ENCODE measurements at places on chromosomes 16 and 17.

DNA sequence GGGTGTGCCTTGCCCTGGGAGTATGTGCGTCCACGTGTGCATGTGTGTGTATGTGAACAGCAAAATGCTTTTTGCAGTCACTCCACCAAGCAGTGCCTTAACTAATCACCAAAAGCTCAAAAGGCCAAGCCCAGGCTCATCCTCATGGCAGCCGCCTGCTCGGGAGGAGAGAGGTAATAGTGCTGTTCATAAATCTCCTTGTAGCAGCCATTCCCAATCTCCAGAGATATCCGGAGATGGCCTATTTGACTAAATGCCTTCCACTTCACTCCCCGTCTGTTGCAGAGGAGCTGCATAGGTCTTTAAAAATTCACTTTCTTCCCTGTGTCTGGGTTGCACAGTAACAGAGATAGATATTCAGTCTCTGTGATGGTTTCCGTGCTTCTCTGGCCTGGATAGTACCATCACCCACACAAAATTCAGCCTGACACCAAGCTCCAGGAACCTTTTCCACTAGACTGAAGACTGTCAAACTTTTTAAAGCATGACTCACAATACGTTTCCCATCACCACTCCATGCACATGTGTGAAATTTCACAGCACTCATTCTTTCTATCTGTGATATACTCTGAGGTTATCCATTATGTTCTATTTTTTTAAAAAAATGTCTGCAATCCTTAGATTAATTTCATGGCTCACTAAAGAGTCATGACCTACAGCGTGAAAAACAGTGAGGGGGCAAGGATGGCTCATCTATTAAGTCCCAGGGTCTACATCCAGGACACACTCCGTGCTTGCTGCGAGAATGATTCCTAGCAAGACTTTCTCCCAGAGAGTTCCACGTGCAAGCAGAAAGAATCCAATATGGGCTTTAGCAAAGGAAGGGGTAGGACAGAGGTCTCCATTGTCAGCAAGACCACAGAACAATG is 357.8 kb downstream of the GRIN2A start:
- no peak for DNase-seq

DNA sequence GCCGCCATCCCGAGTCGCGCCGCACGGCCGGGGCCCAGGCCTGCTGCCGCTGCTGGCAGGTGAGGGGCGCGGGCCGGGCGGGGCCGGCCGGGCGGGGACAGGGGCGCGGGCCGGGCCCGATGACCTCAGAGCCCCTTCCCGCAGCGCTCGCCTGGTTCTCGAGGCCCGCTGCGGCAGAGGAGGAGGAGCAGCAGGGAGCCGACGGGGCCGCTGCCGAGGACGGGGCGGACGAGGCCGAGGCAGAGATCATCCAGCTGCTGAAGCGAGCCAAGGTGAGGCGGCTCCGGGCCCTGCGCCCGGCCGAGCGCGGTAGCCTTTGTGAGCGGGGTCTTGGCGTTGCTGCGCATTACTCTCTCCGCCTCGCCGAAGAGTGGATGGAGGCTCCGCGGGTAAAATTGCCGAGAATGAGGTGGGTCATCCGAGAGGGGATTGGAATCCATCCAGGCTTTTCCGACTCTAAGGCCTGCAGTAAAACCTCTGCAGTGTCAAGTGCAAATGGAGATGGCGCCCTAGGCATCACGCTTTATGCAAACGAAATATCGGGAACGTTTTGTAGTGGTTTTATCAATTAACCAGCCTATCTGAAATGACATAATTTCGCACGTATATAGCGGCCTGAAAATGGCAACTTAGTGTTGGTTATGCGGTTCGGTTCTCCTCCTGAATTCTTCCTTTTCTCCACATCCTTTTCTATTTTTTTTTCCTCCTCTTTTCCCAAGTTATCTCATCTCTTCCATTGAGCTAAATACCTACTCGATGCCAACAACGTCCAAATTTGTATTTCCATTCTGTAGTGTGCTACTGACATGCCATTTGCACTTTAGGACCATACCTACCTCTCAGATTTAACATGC is 577 bp downstream of the TTC19 start:
- peak; percentile 35 for DNase-seq

- no peak for DNase-seq
Observed at GRCh38 chr17:4010754-4011153, 46.5 kb upstream of the ATP2A3 start.

GRCh38 chr16:56789360-56789759 is 59.4 kb downstream of the NUP93 start:
- peak; percentile 96 for DNase-seq

- peak; percentile 18 for DNase-seq
Observed at GRCh38 chr17:73189417-73190099, 3.3 kb upstream of the COG1 start.
